ENCODE measurements at places on chromosomes 6 and 20.
A peak's percentile ranks its signal among the peaks of the same experiment; 100 is the strongest.

DNA sequence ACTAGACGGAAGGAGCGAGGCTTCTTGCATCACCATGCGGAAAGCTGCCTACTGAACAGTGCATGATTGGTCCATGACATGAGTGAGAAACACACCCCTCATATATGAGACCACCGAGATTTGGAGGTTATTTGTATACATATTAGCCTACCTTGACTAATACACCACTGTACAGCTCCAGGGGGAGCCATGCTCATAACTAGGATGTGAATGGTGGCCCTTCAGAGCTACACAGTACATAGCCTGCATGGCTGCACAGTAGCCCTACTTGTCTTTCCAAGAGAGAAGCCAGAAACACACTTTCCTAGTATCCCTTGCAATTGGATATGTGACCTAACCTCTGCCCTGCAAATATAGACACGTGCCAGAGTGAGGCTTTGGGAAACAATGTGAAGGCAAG lies 21.8 kb upstream of the MCUR1 start:
- no peak for DNase-seq

DNA sequence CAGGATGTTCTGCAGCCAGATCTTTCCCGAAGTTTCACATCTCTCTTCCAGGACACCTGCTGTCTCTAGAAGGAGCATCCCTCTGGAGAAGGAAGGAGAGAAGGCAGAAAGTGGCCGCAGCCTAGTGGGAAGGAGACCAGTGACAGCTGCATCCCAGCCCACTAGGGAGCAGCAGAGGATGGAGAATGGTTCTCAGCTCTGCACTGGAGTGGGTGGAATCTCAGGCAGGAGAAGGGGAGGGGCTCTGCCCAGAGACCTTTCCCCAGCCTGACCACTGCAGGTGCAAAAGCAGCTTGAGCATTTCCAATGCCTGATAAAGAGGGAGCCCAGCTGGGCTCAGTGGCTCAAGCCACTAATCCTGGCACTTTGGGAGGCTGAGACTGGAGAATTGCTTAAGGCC lies 32.3 kb downstream of the NCR2 start:
- peak; percentile 64 for DNase-seq

DNA sequence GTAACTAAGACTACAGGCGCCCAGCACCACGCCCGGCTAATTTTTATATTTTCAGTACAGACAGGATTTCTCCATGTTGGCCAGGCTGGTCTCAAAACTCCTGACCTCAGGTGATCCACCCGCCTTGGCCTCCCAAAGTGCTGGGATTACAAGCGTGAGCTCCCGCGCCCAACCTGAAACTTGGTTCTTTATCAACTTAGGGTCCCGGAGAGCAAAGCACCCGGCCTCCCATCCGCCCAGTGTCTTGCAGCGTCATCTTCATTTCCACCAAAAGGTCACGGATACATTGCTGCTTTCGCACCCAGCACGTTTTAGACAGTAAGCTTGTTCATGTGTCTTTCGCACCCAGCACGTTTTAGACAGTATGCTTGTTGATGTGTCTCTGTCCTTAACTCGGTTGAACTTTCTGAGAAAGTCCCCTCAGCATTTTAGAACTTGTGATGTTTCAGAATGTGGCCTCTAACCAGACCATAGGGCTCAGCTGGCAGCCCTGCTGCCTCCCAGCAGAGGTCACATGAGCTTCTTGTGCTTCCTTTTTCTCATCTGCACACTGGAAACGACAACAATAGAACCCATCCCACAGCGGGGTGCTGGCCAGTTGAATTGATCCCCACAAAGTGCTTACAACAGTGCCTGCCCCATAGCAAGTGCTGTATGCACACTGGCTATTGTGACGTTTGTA lies 48.8 kb downstream of the PRR18 start:
- peak; percentile 8 for DNase-seq

DNA sequence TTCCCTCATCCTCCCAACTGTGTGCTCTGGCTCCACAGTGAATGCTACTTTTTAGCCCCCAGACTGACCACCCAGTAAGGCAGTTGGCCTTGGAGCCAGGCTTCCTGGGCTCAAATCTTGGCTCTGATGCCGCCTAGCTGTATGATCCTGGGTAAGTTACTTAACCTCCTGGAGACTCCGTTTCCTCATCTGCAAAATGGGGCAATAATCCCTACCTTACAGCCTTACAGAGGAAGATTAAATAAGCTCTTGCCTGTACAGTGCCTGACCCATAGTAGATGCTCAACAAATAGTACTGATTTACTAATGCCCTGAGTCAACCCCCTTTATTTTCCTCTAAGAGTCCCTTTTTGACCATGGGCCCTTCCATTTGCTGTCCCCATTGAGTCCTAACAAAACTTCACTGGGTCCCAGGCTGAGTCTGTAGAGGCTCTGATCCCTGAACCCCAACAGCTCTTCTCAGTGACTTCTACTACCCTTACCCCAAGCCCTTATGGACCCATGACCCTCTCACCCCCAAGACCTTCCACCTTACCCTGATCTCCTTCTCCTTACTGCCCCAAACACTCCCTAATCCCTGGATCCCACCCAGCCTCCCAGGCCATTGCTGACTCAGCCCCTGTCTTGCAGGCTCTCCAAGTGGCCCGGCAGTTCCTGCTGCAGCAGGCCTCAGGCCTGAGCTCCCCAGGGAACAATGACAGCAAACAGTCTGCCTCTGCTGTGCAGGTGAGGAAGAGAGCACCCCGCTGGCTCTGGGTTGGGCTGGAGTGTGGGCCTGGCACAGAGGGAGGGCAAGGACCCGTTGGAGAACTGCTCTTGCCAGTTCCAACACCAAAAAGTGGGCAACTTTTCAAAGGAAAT lies 31.4 kb downstream of the FOXP4 start:
- peak; percentile 81 for DNase-seq

DNA sequence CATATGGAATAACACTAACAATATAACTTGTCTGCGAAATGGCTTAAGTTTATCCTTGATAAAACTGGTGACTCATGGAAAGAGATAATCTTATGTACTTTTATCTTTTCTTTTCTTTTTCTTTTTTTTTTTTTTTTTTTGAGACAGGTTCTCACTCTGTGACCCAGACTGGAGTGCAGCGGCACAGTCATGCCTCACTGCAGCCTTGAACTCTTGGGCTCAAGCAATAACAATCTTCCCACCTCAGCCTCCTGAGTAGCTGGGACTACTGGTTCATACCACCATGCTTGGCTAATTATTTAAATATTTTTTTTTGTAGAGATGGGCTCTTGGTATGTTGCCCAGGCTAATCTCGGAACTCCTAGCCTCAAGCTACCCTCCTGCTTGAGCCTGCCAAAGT lies 68.1 kb upstream of the SCGN start:
- no peak for DNase-seq

GRCh38 chr20:2145376-2145775 lies 43.7 kb downstream of the STK35 start:
- DNase-seq, result no peak

GRCh38 chr6:17448165-17448564 lies 54.8 kb downstream of the CAP2 start:
- DNase-seq, result no peak

DNA sequence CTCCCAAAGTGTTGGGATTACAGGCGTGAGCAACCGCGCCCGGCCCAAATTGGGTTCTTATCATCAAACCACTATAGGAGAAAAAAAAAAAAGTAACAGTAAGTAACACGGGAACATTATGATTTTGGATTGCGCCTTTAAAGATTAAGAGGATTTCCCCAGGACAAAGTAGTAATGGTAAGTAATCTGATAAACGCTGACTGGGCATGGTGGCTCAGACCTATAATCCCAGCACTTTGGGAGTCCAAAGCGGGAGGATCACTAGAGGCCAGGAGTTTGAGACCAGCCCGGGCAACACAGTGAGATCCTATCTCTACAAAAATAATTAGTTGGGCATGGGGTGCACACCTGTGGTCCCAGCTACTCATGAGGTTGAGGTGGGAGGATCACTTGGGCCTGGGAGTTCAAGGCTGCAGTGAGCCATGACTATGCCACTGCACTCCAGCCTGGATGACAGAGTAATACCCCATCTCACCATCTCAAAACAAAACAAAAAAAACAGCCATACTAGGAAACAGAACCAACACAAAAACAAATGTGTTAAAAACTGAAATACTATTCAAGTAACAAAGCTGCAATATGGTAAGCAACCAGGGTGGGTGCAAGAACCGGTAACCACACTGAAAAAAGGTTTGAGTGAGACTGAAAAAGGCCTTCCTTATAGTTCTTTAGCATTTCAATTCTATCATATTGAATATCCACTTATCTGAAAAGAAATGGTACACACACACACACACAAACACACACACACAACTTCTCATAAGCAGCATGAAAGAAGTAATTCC lies 8.2 kb downstream of the C6orf62 start:
- no peak for DNase-seq

GRCh38 chr6:20238688-20239587 lies 26.7 kb upstream of the MBOAT1 start:
- no peak for DNase-seq

Measured in NCI-H2081 (cell line).